ENCODE measurements at places on chromosomes 6 and 20. TPM values are rescaled to one million over a fixed set of nuclear protein-coding genes. Genes with fewer than 3 reads are reported as not detected.

GRCh38 chr6:105106260-105106659, 73.6 kb downstream of the POPDC3 start:
- no peak for DNase-seq

DNA sequence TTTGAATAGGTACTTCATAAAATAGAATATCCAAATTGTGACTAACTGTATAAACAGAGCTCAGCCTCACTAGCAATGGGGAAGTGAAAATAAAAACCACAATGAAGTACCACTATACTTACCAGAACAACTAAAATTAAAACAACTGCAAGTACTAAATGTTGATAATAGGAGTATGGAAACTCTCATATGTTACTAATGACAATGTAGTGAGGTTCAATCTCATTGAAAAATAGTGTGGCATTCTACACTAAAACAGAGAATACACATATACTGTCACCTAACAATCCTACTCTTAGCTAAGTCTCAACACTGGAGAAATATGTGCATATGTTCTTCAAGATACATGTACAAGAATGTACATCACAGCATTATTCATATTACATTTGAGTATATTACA, 132.0 kb upstream of the CARMIL1 start:
- no peak for DNase-seq

Gene FOXC1
- total RNA-seq = 8.9 TPM

Gene B3GALT4
- total RNA-seq = 10.8 TPM

- DNase-seq = no peak
These were observed 1.2 kb downstream of the CDH4 start for GRCh38 chr20:61253264-61253639.

DNA sequence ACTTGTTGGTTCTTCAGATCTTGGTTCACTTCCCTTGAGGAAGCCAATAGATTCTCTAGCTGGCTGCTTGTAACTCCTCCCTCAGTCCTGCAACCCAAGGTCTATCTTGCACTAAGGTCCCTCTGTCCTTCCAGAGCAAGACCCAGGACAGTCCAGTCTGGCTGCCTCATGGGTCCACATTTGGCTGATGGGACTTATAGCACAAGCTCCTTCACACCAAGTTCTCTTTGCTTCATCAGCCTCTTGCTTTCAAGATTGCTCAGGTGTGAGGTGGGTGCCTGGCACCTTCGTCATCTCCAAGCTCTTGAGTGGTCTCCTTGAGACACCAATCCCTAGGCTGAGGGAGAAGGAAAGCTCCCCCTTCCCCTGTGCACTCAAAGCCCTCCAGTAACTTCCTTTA, 28.3 kb downstream of the NSFL1C start:
- DNase-seq = no peak

GRCh38 chr6:108169464-108170331, 3.9 kb downstream of the NR2E1 start:
- DNase-seq = no peak

Gene TRIM10
- total RNA-seq = 0.36 TPM

GRCh38 chr6:140857739-140858380, 1274.9 kb upstream of the GJE1 start:
- DNase-seq = peak; percentile 1

Gene NEURL2
- total RNA-seq = 3.7 TPM

- DNase-seq = no peak
These were observed 83.9 kb upstream of the SIRPG start for GRCh38 chr20:1741309-1742048.

GRCh38 chr20:57834306-57835073, 124.7 kb upstream of the PMEPA1 start:
- DNase-seq = no peak

Gene OTOR
- total RNA-seq = not detected

Gene BPIFB2
- not detected for total RNA-seq

- peak; percentile 23 for DNase-seq
These were observed 159.7 kb upstream of the RPS6KA2 start for GRCh38 chr6:166786704-166787293.

Gene PAX1
- total RNA-seq = not detected

DNA sequence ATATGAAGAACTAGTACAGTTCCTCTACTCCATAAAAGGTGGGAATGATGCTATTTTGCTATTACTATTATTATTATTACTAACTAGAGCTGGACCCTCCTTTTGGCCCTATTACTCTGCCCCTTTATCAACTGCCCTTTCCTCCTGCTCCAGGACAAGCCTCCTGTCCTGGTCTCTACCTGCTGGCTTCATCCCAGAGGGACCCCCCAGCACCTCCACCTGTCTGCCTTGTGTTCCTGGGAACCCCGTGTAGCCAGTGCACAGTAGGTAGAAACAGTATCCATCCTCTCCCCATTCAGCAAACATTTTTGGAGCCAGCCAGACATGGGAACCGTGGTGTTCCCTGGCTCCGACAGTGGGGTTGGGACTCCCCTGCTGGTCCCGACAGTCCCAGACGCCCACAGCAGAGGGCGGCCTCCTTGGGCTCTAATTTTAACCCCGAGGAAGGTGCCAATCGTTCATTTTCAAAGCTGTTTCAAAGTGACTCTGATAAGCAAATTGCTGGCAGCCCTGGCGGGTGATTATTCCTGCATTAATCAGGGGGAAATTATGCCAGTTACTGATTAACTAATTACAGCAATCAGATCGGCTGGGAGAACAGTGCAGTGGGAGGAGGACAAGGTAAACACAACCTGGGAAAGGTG, 44.2 kb upstream of the MDGA1 start:
- peak; percentile 50 for DNase-seq

Gene PNPLA1
- total RNA-seq = not detected

GRCh38 chr20:61956396-61957342, 109.0 kb downstream of the TAF4 start:
- no peak for DNase-seq

Gene SEMG1
- not detected for total RNA-seq

Gene TSHZ2
- total RNA-seq = 7.1 TPM

- DNase-seq = no peak
These were observed 36.0 kb downstream of the ZNF311 start for GRCh38 chr6:28969129-28969528.

DNA sequence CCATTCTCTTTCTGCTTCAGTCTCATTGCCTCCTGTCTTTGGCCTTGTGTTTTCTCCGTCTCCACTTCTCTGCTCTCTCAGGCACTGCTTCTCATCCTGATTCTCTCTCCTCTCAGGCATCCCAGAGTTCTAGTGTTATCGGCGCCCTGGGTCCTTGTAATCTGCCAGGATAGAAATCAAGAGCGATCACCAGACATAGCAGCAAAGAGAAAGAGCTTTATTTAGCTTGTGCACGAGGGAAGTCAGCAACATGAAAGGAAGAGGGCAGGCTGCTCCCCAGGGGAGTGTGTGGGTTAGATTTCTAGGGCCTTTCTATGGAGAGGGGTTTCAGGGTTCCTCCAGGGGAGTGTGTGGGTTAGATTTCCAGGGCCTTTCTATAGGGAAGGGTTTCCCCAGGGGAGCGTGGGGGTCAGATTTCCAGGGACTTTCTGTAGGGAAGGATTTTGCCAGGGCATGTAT, 32.5 kb downstream of the SUN5 start:
- no peak for DNase-seq

GRCh38 chr6:72464791-72465691, 156.8 kb upstream of the KCNQ5 start:
- no peak for DNase-seq

GRCh38 chr6:152984513-152984872, 1.7 kb upstream of the FBXO5 start:
- DNase-seq = no peak

DNA sequence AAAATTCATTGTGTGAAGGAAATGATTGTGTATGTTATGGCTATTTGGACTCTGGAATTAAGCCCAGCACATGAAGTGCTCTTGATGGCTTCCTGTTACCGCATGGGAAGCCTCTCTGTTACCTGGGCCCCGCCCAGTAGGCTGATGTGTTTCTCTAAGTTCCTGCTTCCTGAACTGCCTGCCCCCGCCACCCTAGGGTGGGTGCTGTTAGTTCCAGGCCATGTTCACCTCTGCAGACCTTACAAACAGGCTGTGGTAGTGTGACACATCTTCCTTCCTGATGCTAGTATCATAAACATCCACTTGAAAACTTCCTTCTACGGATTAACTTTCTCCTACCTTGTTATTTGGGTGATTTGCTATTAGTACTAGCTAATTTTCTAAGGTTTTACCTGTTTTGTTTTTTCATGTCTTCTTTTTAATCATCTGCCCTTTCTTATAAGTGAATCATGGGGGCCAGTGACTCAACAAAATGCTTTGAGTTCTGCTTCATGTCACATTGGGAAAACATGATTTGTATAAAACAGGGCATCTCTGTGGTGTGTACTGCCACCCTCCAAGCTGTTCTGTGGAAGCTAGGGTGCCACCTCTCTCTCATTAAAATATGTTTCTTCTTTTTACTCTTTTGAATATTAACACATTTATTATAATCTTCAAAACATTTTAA, 40.6 kb downstream of the SH3BGRL2 start:
- no peak for DNase-seq

Gene GRM4
- total RNA-seq = 28.3 TPM

Gene CCN6
- total RNA-seq = not detected

GRCh38 chr6:164612751-164613150, 696.7 kb downstream of the C6orf118 start:
- DNase-seq = no peak

Gene ARFGEF3
- total RNA-seq = 38.3 TPM

Gene PTCRA
- not detected for total RNA-seq

GRCh38 chr20:20495729-20496503, 128.0 kb downstream of the INSM1 start:
- DNase-seq = no peak

Gene GUCA1A
- total RNA-seq = 1.6 TPM

- DNase-seq = no peak
These were observed 676.5 kb downstream of the TENT5A start for GRCh38 chr6:81075974-81076373.

DNA sequence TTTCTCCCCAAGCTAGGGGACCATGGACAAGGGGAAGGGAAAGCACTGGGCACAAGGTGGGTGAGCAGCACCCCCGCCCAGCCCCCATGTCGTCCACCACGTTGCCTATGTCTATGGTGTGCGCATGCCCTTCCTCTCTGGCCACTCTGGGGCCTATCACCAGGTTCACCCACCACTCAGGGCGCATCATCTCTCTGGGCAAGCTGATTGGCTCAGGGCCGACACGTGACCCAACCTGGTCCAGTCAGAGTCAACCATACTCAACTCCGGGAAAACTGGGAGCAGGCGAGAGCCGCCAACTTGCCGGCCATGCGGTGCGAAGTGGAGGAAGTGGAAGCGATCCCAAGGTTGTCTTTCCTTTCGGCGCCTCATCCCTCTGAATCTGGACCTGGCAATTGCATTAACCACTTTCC, 25.9 kb downstream of the ACSS1 start:
- DNase-seq = no peak

Gene BNIP5
- not detected for total RNA-seq

DNA sequence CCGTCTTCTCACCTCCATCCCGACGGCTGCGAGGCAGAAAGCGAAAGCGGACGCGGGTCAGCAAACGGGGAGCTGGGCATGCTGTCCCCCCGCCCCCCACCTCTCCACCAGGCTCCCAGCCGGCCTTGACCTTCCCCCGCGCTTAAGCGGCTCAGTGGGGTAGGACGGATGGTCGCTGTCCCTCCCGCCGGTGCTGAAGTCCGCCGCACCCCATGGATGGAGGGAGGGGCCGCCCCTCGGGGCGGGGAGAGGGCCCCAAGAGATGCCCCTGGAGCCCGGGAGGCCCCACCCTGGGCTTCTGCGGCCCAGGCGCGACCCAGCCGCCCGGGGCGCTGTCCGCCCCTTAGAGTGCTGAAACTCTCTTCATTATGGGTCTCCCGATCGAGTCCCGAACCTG, at the start of gene KCNB1:
Gene KCNB1 (minus strand): TSS at position 48 of the 397 bp plus-strand sequence. CDS start 188 bp downstream, outside the sequence.
- DNase-seq = no peak

DNA sequence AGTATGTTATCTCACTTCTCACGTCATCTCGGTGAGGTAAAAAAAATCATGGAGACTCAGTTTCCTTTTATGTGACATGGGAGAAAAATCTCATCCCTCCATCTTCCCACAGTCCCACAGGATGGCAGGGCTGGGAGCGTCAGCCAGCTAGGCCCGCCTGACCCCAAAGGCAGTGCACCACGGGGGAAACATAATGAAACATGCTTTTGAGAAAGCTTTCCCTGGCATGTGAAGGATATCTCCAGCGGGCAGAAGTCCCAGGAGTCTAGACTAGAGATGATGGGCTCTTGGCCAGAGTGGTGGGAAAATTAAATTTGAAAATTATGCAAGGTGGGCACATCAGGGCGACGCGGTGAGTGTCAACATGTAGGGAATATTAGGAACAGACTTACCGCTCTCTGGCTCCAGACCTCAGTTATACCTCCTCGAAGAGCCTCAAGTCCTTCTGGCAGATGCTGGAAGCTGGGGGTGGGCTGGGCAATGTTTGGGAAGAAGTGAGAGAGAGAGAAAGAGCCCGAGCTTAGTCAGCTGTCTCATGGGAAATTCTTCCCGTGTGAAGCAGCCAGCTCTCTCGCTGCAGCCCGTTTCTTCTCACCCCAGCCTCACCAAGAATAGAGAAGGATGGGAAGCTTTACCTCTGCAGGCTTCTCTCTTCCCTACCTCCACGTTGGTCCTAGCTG, 52.3 kb downstream of the MOCS1 start:
- DNase-seq = no peak

Gene SPACA1
- total RNA-seq = not detected

Measured in cerebellum (tissue), 4 donors.